Activated CD4-positive, CD25-positive, alpha-beta regulatory T cell treated with anti-CD3 and anti-CD28 coated beads, Interleukin-2, amount 50 U/mL, for 24 hours (primary cell): ENCODE measurements at places on chromosomes 11 and 22.

GRCh38 chr11:76615950-76616349 is 54.6 kb downstream of the LRRC32 start:
- no peak for ATAC-seq

DNA sequence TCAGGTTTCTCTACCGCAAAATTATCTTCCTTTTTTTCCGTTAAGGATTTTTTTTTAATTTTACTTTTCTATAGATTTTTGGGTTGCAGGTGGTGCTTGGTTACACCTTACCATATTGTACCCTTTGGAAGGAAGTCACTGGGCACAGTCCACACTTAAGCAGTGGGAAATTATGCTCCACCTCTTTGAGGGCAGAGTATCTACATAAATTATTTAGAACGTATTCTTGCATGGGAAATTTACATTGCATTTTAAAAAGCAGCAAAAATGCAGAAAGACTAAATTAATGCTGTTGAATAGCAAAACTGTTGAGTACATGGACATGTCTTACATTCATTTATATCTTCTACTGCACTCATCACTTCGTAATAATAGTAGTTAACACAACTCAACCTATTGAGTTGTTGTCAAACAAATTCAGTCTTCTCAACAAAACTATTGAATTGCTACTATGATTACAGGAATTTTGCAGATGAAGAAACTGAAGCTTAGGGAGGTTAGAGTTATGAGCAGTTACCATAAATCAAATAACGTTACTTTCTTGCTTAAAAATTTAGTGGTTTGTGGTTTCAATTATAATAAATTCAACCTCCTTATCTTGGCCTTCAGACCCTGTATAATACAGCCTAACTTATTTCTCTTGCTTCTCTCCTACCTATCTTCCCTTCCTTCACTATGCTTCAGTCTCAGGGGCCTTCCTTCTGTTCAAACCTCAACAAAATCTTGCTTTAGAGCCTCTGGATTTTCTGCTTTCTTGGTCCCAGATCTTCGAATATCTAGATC is 97.4 kb upstream of the ARHGAP20 start:
- ATAC-seq: no peak

- ATAC-seq: no peak
These were observed 64.5 kb downstream of the DDX10 start for GRCh38 chr11:108729227-108729871.

DNA sequence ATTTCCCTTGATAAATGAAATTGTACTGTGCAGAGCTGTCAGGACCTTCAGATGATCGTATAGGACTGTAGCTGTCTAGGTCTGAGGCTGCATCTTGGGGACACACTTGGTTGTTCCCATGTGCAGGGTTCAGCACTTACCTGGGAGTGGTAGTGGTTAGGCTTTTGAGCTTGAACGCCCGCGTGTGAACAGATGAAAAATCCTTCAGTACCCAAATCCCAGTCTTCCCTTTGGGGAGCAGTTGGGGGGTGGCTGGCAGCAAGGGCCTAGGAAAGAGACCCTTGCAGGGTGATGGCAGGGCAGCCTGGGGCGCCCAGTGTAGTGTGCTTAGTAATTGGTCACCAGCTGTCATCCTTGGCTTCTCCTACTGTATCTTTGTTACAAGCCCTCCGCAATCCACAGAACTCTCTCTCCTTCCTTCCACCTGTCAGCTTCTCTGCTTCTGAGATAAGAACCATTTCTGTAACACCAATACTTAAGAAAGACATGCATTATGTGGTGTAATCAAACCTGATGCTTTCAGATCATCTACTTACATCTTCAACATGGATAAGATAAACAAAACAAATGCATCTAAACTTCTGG is 64.6 kb downstream of the MORC2 start:
- ATAC-seq: no peak

DNA sequence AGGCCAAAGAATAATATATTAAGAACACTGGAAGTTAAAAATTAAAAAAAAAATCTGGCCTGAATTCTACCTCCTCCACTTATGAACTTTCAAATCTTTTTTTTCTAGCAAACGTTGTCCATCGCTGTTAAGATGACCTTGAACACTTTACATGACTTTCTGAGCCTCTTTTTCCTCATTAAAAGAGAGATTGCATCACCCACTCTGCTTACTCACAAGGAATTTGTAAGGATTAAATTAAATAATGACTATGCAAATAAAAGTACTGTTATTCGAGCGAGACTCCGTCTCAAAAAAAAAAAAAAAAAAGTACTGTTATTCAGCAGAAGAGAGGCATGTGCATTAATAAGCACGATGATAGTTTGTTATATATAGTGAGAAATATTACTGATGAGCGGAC is 285.1 kb upstream of the CCDC90B start:
- no peak for ATAC-seq

GRCh38 chr11:41003339-41004282 is 455.8 kb downstream of the LRRC4C start:
- no peak for ATAC-seq

GRCh38 chr11:10695833-10696232 is 2.3 kb upstream of the IRAG1 start:
- no peak for ATAC-seq

DNA sequence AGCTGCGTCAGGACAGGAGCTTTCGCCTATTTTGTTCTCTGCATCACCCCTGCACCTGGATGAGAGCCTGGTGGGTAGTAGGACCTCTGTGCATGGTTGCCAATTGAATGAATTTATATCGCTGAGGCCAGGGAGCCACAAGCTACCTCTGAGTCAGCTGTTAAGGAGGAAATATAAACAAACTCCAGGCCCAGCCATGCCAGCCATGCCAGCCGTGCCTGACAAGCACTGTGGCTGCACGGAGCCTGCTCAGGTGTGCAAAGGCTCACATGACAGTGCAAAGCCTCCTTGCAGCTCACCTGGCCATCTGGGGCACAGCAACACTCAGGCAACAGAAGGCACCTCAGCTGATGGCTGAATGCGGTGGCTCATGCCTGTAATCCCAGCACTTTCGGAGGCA is 33.7 kb upstream of the LINC01488 start:
- no peak for ATAC-seq
